Fibroblast of skin of back (primary cell): ENCODE measurements at places on chromosomes 13 and 19.
A peak's percentile ranks its signal among the peaks of the same experiment; 100 is the strongest.

- DNase-seq = peak; percentile 26
These were observed 16.1 kb downstream of the MKNK2 start for GRCh38 chr19:2034729-2035589.

- no peak for DNase-seq
These were observed 2.8 kb downstream of the PNMA8B start for GRCh38 chr19:46492841-46493235.

GRCh38 chr13:74751739-74752138 lies 617.5 kb upstream of the KLF12 start:
- no peak for DNase-seq

DNA sequence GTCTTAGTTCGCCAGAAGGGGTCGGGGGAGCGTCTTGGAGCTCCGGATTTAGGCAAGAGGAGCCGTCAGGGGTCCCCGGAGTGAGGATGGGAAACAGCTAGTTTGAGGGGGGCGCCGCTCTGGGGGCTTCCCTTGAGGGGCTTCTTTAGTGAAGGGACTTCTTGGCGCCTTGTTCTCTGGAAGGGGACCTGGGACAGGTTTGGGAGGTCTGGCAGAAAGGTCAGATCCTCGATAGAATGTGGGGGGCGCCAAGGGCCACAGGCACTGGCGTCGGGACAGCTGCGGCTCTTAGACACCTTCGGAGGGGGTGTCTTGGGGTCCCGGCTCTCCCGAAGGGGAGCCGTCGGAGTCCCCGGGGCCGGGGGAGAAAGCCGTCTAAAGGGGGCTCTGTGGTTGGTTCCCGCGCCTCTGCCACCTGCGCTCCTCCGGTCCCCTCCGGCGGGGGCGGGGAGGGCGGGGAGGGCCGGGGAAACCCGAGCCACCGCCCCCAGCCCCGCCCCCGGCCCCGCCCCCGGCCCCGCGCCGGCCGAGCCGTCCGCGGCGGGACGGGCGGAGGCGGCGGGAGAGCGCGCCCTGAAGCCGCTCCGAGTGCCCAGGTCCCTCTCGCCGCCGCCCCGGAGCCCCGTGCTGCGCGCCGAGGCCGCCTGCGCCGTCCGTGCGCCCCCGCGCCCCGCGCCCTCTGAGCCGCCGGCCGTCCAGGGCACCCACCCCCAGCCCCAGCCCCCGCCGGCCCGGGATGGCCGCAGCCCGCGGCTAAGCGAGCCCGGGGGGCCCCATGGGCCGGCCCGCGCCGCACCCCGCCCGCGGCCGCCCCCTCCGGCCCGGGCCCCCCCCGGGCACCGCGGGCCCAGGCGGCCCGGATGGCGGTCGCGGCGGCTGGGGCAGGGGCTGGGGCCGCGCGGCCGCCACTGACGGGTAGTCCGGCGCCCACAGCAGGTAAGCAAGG lies at the start of gene NRTN:
Gene NRTN (plus strand): TSS at position 552 of the 946 bp plus-strand sequence. CDS start 19,099 bp downstream, outside the sequence.
- no peak for DNase-seq

DNA sequence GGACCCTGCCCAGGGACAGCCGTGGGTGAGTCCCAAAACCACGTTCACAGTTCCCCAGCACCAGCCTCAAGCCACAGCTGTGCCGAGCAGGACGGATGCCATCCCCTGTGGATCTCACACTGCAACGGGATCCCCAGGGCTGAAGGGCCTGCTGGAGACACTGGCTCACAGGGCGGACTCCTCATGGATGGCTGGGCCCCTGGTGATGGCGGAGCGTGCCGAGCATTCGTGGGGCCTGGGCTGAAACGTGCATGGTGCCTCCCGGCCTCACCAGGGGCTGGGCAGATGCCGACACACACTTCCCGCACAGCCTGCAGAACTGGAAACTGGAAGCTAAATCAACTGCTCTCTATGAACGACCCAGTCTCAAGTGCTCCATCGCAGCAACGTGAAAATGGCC lies 9.6 kb downstream of the RNF126 start:
- DNase-seq = no peak

DNA sequence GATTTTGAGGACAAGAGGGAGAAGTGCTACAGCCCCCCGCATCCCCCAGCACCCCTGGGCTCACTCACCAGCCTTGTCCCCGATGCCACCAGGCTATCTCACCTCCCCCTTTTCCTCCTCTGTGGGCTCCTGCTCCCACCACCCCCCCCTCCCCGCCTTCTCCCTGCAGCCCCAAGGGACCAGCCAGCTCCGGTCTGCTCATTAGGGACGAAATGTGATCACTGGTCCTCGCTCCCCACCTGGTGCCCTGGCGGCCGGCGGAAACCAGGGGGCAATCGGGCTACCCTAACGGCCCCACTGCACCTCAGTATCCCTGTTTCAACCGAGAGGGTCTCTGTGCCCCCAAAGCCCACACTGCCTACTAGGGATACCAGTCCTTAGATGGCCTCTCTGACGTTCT lies 2.7 kb downstream of the GPR4 start:
- DNase-seq = no peak

DNA sequence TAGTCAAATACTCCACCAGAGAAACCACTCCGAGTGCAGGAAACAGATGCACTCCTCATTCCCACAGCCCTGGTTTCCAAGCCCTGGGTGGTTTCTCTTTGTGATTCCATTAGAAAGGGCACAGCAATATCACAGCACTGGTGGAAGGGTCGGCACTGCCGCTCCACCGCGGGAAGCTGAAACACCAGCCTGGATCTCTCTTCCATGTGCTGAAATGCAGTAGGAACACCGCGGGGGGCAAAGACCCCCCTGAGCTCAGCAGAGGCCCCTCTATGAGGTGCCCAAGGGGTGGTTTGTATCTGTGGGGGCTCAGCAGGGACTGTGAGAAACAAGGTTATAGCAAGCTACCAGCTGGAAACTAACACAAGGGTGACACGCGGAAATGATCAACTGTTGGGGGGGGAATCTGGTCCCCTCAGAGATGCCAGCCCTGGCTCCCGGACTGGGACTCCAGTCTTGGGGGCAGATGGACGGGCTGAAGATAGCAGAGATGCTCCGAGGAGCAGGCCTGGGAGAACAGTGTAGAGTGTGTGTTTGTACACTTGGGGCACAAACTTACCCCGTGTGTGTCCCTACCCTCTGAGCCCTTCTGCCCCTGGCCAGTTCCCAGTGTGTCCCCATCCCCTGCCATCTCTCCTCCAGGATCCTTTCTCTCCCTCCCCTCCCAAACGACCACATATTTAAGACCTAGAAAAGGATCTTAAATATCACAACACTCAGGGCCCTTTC lies 1.8 kb downstream of the ZFR2 start:
- DNase-seq = no peak

GRCh38 chr13:111247552-111247951 lies 72.9 kb upstream of the TEX29 start:
- DNase-seq = no peak

DNA sequence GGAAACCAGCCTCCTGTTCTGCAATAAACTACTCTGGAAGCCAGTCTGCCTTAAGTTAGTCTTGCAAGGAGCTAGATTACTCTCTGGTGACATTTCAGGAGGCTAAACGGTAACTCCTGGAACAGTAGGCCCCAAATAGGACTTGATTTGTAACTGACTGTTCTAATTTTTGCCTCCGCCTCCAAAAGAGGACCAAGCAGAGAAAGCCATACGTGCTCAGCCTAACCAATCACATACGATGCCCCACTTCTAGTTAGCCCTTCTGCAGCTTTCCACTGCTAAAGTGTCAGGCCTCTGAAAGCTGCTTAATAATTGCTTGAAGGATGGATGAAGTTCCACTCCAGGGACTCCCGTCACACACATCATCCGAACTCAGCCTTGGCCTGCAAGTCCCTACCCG lies 744 bp downstream of the ZNF805 start:
- DNase-seq = peak; percentile 21

- DNase-seq = no peak
These were observed 6.9 kb downstream of the EDNRB start for GRCh38 chr13:77911751-77912150.

GRCh38 chr13:49395878-49396380 lies 47.9 kb downstream of the CAB39L start:
- no peak for DNase-seq

GRCh38 chr13:61413572-61414535 lies 1.8 kb downstream of the PCDH20 start:
- DNase-seq = no peak

GRCh38 chr19:41352609-41353465 lies 885 bp downstream of the TGFB1 start:
- peak; percentile 52 for DNase-seq

DNA sequence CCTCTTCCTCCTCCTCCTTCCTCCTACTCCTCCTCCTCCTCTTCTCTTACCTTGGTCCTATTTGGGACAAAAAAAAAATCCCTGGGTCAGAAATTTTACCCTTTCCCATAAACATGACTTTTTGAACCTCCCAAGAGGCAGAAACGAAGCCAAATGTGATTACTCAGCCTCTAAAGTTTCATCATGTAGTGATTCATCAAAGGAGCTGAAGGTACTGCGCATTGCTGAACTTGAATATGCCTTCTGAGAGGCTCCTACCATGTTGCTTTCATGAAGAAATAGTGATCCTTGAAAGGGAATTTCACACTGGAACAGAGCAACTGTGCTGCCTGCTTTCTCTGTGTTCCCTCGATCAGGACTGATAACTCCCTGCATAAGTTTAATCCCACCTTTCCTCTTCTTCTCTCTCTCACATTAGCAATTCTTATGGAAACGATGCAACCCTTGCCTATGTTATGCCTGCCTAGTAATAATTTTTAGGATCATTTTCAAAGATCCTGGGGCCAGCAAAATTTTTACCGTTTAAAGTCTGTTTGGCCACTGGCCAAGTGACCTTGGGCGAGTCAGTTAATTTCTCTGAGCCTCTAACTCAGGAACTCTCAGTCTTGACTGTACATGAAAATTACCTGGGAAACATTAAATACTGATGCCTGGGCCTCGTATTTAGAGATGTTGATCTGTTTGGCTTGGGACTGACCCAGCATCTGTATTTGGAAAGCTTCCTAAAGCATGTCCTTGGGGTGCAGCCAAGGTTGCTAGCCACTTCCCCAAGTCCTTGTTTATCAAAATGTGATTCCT lies 149.5 kb downstream of the DCT start:
- peak; percentile 90 for DNase-seq

DNA sequence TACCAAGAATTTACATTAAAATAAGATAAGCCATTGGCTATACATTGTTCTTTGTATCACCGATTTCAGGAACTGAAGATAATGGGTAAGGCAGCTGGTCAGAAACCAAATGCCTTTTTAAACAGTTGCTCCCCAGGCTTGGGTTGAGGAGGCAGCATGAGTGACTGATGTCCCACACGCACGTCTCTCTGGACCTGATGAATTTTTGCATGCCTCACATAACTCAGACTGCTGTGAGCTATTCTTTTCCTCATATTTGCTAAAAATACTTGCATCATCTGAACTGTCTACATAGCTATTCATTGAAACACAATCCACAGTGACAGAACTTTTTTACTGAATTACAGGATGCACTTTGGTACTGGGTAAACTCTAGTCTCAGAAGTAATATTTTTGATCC lies 123.6 kb upstream of the MAB21L1 start:
- DNase-seq = peak; percentile 86

- peak; percentile 35 for DNase-seq
These were observed at the start of gene PDE4C for GRCh38 chr19:18225702-18226468. Gene PDE4C, minus strand, starts transcription at chr19:18226438. Its CDS starts 23 bp downstream, at chr19:18226415.

DNA sequence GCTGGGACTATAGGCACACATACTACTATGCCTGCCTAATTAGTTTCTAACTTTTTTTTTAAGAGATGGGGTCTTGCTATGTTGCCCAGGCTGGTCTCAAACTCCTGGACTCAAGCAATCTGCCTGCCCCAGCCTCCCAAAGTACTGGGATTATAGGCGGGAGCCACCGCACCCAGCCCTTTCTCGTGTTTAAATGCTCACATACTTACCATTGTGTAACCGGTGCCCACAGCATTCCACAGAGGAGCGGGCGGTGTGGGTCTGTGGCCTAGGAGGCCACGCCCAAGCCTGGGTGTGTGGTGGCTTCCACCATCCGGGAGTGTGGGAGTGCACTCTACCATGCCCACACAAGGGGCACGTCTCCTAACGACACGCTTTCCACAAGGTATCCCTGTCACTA lies 7.7 kb downstream of the LMNB2 start:
- peak; percentile 35 for DNase-seq

DNA sequence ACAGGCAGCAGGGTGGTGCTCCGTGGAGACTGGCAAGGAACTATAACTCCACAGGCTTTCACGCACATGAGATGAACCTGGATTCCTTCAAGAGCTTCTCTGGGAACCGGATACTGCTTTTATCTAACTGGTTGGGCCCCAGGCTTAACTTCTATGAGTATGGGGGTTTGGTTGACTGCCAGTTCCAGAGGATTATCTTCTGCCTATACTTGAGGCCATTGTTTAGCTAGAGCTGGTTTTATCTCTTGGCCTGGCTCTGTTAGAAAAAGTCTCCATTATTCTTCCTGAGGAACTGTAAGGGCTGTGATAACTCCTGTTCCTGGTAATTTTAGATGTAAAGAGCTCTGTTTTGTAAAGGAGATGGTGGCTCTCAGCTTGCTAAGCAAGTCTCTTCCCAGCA lies 40.9 kb downstream of the ZNF846 start:
- DNase-seq = no peak
